MG63 (cell line): ENCODE measurements at places on chromosomes 6 and 20. TPM values are rescaled to one million over a fixed set of nuclear protein-coding genes. Genes with fewer than 3 reads are reported as not detected.

The TSBP1 gene
- not detected in 2 replicates for total RNA-seq

DNA sequence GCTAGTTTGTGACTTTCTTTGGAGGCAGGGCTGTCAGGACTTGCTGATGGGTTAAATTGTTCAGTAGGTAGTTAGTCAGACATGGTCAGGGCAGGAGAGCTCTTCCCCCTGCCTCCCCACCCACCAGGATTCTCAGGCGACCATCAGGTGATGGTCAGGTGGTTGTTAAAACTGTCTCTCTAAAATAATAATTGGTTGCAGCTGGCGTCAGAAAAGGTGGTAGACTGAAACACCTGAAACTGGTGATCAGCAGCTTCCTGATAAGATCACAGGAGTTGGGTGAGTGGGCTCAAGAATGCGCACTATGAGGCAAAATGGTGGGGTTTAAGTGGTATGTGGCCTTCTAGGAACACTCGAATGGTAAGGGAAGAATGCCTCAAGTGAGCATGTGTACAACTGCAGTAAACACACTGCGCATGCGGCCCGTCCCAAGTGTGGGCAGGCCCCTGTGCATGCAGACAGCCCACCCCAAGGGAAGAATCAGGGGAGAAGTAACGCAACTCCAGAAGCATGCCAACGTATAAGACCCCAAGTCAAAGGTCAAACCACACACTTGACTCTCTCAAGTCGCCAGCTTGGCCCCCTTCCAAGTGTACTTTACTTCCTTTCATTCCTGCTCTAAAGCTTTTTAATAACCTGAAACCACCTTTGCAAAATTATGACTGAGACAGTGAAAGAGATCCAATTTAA is 7.9 kb upstream of the BLCAP start:
- no peak for DNase-seq

GRCh38 chr20:10799735-10800134 is 125.9 kb upstream of the JAG1 start:
- no peak for DNase-seq

DNA sequence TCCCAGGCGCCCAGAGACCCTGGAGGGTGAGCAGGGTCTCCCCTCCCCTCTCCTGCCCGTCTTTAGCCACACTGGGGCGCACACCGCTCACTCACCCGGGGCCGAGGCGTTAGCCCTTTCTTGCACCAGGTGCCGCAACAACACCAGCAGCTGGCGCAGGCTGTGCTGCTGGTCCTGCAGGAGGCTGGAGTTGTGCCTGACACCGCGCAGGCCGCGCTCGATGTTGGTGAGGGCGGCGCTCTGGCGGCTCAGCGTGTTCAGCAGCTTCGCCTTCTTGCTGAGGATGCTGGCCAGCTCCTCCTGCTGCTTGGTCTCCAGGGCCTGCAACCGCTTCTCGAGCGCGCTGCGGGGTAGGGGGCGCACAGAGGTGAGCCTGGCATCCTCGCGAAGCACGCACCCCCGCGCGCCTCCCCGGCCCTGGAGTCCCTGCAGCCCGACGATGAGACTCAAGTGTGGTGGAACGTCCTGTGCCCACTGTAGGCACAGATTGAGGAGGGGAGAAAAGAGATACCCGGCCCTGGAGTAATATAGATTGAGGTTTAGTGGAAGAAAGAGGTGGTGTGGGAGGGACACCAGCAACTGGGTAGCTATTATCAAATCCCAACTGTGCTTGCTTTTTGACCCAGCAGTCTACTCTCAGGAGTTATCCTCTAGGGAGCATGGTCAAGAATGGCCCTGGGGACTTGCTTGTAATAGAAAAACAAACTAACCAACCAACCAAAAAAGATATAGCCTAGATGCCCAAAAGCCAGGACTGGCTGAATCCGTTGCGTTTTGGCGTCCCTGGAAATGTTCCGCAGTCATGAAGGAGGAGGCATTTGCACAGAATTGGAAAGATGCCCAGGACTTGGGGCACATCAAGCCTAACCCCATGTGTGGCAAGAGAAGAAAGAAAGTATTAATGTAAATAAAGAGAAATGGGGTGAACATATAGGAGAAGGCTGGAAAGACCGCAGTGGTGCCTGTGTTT is 30.9 kb downstream of the ANGPT4 start:
- no peak for DNase-seq

The CDK5RAP1 gene
- total RNA-seq, result 25.2 and 52.2 TPM in 2 replicates

GRCh38 chr6:108524528-108525248 is 36.0 kb upstream of the FOXO3 start:
- no peak for DNase-seq

DNA sequence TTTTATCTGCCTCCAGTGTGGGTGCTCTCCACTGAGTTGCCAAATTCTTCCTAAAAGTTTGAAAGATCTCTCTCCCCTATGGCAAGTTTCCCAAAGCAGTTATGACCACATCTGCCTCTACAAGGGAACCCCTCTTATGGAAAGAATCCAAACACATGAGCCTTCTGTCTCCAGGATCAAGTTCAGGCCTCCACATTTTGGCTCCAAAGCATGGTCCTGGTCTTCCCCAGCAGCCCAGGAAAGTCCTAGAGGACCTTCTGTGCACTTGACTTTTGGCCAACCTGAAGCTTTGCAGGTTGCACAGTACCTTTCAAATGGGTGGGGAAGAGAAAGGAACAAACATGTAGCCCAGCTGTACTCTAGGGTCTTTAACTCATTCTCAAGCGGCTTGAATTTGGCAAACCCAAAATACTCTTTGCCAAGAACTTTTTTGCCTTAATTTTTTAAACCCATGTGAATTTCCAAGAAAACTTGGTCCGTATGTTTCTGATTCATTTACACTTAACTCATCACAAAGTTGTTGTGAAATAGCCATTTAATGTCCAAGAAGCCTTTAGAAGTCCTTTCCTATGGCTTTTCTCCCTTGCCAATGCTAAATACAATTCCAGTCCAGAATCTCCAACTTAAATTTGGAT is 240.1 kb upstream of the TBX18 start:
- DNase-seq, result no peak

- no peak for DNase-seq
Measured at GRCh38 chr6:131146865-131147264, 11.6 kb downstream of the AKAP7 start.

The IPCEF1 gene
- total RNA-seq, result not detected in 2 replicates

The PRR18 gene
- 0.05 and 1.3 TPM in 2 replicates for total RNA-seq

DNA sequence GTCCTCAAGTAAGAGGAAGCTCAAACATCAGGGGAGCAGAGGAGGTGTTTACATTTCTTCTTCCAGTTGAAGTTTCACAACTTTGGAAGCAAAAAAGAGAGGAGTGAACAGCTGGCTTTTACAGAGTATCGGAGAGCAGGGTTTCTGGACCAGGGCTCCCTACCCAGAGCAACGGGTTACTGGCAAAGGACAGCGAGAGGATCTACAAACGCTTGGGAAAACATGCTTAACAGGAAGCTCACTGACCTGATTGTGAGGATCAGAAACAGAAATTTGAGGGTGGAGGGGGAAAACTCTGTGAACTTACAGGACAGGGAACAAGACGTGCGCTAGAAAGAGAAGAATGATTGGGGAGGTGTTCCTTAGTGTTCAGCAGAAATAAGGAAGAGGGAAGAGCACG is 85.7 kb upstream of the TAB2 start:
- DNase-seq, result no peak

DNA sequence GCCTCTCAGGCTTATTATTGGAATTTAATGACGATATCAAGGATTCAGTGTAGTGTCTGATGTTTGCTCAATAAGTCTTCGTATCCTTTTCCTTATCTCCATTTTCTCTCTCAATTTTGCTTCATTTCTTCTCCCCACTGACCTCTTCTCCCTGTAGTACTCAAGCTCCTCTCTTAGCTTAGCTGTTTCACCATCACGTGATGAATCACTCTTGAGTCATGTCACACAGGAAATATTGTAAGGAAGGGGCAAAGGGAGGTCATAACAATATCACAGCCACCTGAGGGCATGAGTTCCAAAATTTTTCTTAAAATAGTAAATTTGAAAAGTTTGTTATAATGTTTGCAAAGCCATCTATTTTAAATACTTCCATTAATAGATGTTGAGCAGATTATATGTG is 392.2 kb upstream of the MARCKS start:
- peak; percentile 14 for DNase-seq

DNA sequence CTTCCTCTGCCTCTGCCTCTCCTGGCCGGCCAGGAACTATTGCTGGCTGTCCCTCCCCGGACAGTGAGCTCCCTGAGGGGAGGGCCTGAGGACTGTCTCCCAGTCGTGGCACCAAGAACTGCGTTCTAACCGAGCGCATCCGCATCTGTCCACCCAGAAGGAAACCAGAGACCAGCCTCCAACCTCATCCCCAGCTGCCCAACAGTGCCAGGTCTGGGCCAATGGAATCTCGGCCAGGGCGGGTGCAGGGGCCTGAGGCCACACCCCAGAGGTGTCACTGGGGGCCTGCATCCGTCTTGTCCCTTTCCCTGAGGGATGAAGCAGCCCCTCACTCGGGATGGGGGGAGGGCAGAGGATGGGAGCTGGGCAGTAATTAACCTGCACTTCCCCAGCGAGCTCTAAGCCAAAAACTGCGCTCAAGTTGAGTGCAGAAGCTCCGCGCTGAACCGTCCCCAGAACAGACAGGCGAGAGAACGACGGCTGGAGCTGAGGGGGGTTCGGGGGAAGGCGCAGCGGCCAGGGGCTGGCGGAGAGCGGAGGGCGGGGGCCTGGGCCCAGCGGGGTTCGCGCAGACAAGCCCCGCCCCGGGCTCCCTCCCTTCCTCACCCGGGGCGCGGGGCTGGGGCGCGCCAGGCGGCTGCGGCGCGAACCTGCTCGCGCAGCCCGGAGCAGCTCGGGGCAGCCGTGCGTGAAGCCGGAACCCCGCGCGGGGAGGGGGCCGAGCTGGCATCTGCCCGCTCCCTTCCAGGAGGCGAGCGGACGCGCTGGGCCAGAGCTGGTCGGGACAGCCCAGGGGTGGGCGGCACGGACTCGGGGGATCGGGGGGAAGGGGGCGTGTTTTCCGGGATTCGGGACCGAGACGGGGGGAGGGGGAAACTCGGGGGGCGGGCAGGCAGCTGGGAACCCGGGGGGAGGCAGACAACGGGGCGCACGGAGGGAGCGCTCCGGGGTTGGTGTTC is 1.4 kb downstream of the TFEB start:
- peak; percentile 61 for DNase-seq

DNA sequence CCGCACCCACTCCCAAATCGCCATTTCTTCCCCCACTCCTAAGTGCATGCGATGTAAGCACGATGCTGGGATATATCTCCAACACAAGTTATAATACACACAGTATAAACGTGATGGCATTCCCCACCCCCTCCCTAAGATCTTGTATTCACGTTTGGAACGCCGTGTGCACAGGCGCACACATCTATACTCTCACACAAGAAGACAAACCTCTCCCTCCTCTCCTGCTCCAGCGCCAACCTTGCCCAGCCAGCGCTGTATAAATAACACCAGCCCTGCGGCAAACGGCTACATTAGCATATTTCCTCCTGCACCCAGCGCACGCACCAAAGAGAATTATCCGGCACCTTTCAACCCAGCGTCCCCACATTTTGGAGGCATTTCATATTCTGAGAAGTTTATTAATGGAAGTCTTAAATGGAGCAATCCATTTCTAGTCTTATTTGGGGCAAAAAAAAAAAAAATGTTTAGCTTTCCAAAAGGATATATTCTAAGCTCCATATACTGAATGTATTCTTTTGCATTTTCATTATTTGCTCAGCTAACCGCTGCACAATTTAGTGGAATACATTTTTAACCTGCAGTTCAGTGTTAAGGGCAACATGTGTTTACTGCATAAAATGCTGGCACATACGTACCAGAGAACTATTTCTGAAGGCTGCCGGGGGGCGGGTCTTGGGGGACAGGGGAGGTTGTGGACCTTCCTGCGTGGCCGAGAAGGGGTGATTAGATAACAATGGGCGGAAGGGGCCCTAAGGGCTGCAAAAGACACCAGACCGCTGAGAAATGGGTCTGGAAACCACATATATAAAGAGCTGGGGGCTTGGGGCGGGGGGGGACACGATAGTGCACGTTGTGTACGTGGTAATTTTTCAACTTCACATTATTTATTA is 1.1 kb upstream of the SLC22A23 start:
- no peak for DNase-seq

DNA sequence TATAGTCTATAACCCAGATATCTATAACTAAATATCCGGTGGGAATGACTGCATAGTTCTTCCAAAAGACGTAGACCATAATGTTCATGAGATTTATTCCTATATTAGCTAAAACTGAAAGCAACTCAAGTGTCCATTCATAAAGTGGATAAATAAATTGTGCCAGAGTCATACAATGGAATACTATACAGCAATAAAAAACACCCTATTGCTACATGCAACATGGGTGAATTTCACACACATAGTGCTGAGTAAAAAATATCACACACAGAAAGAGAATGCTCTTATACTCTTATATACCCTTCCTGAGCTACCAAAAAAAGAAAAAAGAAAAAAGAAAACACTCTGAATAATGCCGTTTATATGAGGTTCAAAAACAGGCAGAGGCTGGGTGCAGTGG is 6.9 kb downstream of the TNXB start:
- no peak for DNase-seq
